Placental pericyte (primary cell): ENCODE measurements at places on chromosomes 2 and 18. TPM values are rescaled to one million over a fixed set of nuclear protein-coding genes. Genes with fewer than 3 reads are reported as not detected.

The ANKRD29 gene
- 0.22 and 1.3 TPM in 2 replicates for total RNA-seq

The CXCR4 gene
- 3.6 TPM in 1 of 2 replicates, not detected in the other for total RNA-seq

The TP53I3 gene
- 25.8 and 58.6 TPM in 2 replicates for total RNA-seq

The TPO gene
- not detected in 2 replicates for total RNA-seq

The RGPD4 gene
- under 0.01 TPM in 1 of 2 replicates, not detected in the other for total RNA-seq

The REG1B gene
- not detected in 2 replicates for total RNA-seq

The MYO3B gene
- total RNA-seq: under 0.01 TPM in 2 replicates

The STEAP3 gene
- 58.3 and 74.0 TPM in 2 replicates for total RNA-seq

The MC4R gene
- not detected in 2 replicates for total RNA-seq

The GLI2 gene
- total RNA-seq: 14.0 and 23.3 TPM in 2 replicates

The AQP12B gene
- not detected in 2 replicates for total RNA-seq

The SERPINB12 gene
- not detected in 2 replicates for total RNA-seq

The MFSD2B gene
- not detected in 2 replicates for total RNA-seq

The PSMA8 gene
- not detected in 2 replicates for total RNA-seq

The PLCD4 gene
- 0.22 and 1.4 TPM in 2 replicates for total RNA-seq

The INHBB gene
- not detected in 2 replicates for total RNA-seq

The RBMS1 gene
- total RNA-seq: 93.9 and 123 TPM in 2 replicates

The LTBP1 gene
- total RNA-seq: 199 and 265 TPM in 2 replicates

The IL1RL1 gene
- 0.22 and 0.57 TPM in 2 replicates for total RNA-seq

The HOXD9 gene
- 1.7 TPM in 1 of 2 replicates, not detected in the other for total RNA-seq

The GPR35 gene
- 0.14 and 0.44 TPM in 2 replicates for total RNA-seq

The EVA1A gene
- 36.5 and 51.3 TPM in 2 replicates for total RNA-seq

The UGT1A6 gene
- total RNA-seq: not detected in 2 replicates

The POTEE gene
- not detected in 2 replicates for total RNA-seq

The PPP4R1 gene
- total RNA-seq: 94.1 and 146 TPM in 2 replicates
